ENCODE measurements at places on chromosomes 2 and 18. TPM values are rescaled to one million over a fixed set of nuclear protein-coding genes. Genes with fewer than 3 reads are reported as not detected.

GRCh38 chr18:31624892-31625640 is 33.4 kb downstream of the TTR start:
- H3K4me3 ChIP-seq: no peak overlapping the region
- H3K4me1 ChIP-seq: no peaks in the 10 kb centered on the region
- no peak overlapping the region for H3K27ac ChIP-seq
- no peaks in the 10 kb centered on the region for H3K27me3 ChIP-seq
- no peak for DNase-seq

The SGPP2 gene
- total RNA-seq: 1.3 TPM

GRCh38 chr2:120679526-120679925 is 56.1 kb upstream of the GLI2 start:
- no peaks in the 10 kb centered on the region for H3K27me3 ChIP-seq
- H3K4me3 ChIP-seq: no peak overlapping the region
- no peak overlapping the region for H3K27ac ChIP-seq
- peaks cover 2% of the 10 kb centered on the region for H3K4me1 ChIP-seq
- no peak for DNase-seq

The PER2 gene
- 14.1 TPM for total RNA-seq

The COL4A4 gene
- 3.8 TPM for total RNA-seq

DNA sequence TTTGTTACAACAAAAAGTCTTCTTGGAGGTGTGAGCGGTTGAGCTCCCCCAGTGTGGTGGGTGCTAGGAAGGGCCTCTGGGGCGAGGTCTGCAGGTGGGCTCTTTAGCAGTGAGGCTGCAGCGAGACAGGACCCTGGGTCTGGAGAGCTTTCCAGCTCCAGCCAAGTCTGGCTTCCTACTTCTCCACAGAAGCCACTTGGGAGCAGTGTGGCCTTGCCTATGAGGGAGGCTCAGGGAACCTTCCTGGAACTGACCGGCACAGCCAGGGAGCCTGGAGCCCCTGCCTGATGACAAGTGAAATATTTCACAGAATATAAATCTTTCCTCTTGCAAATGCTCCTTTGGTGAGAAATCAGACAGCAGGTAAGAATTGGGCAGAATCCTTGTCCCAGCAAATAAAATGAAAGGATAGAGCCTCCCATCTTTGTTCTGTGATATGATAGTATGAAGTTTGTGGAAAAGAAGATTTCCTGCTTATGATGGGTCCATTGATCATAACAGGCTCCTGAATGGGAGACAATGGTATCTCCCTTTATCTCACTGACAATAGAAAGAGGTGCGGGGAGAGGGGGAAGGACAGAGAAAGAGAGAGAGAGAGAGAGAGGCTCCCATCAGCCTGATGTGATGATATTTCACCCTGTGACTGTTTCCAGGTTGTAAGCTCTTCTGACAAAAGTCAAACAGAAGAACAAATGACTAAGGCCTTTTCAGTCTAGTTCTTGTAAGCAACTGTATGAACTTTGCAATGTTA is 289.8 kb upstream of the SPRED2 start:
- no peak for DNase-seq
- H3K36me3 ChIP-seq: no peaks in the 10 kb centered on the region
- no peak overlapping the region for H3K27ac ChIP-seq
- no peaks in the 10 kb centered on the region for H3K4me1 ChIP-seq
- H3K27me3 ChIP-seq: no peaks in the 10 kb centered on the region

GRCh38 chr2:149528983-149529382 is 58.6 kb downstream of the MMADHC start:
- no peaks in the 10 kb centered on the region for H3K4me1 ChIP-seq
- no peak for DNase-seq
- no peak overlapping the region for H3K27ac ChIP-seq
- H3K27me3 ChIP-seq: no peaks in the 10 kb centered on the region
